Fibroblast of skin of scalp (primary cell): ENCODE measurements at places on chromosomes 12 and 14.

GRCh38 chr14:35335388-35336092 is 43.4 kb downstream of the PSMA6 start:
- no peak for DNase-seq

- no peak for DNase-seq
Measured at GRCh38 chr12:65998536-65999530, 131.7 kb downstream of the LLPH start.

- DNase-seq: no peak
Measured at GRCh38 chr12:32148372-32148771, 41.7 kb downstream of the BICD1 start.

- no peak for DNase-seq
Measured at GRCh38 chr12:27852117-27852516, 72.1 kb upstream of the MANSC4 start.

GRCh38 chr12:65611396-65611795 is 212.9 kb upstream of the HMGA2 start:
- DNase-seq: no peak

- no peak for DNase-seq
Measured at GRCh38 chr12:105036937-105037649, 47.2 kb downstream of the ALDH1L2 start.

DNA sequence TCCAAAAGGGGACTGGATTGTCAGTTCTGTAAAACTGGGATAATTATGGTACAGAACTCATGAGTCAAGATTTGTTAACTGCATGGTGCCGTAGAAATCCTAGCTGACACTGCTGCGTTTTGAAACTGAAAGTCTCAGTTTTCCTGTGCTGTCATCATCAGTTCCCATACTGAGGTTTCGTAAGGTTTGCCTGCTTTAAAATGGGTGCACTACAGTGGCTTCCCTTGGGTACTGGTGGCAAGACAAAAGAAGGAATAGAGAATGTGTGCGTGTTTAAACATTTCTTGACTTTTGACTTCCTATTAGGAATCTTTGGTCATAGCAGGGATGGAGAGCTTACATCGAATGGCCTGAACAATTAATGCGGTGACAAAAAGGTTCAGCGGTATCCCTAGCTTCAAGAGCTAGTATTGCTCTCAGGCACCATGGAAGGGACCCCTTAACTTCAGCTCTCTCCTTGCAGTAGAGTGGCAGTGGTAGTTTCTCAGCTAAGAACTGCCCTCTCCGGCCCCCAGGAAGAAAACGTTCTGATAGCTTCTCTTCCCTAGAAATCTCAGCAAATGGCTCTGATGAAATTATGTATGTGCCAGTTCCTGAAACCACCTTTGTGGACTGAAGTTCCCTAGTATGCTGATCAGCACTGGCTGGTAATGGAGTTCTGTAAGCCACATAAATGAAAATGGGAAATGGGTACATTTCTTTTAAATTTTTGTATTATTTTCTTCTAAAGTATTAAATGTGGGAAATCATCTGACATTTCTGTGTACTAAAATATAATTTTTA is 28.9 kb downstream of the ANO6 start:
- peak; percentile 46 for DNase-seq
